ENCODE measurements at places on chromosomes 11 and 22.
A peak's percentile ranks its signal among the peaks of the same experiment; 100 is the strongest.

DNA sequence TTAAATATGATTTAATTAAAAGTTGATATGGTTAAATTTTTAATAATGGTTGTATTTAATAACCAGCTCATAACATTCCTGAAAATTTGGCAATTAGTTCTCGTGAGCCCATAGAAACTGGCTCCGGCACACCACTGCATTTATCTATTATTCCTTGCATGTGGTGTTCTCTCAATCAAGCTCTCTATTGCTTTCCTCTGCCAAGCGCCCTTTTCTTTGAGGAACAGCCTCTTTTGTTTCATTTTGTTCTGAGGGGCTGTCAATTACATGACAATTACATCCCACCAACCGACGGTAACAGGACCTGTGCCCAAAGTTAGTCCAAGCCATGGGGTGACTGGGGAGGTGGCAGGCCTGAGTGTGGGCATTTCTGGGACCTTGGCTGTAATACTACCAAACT is 8.1 kb downstream of the C11orf91 start:
- DNase-seq = peak; percentile 40

DNA sequence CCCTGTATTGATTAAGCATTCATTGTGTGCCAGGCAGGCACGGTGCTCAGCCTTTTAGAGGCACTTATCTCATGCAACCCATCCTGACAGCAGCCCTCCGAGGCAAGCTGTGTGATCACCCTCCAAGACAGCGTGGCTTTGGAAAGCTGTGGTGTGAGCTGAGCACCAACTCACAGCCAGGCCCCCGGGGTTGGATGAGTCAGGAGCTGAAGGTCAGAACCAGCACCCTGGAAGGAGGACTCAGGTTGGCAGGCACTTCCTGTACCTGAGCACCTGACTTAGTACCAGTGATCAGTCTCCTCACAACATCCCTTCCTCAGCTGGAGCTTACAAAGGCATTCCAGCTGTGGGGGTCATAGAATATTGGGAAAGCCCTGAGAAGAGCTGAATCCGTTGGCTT is 9.0 kb downstream of the PATZ1 start:
- no peak for DNase-seq

DNA sequence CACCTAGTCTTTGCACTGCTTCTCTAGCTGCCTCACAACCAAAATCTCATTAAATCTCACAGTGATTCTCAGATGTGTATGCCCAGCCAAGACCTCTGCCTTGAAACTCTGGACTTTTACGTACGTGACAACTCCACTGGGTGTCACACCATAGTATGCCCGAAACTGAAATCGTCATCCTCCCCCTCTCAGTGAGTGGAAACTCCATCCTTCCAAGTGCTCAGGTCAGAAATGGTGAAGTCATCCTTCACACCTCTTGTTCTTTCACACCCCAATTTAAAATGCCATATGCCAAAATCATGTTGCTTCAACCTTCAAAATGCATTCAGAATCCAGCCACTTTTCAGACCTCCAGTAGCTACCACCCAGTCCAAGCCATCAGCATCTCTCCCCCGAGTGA is 42.5 kb downstream of the SFI1 start:
- no peak for DNase-seq

GRCh38 chr11:129853518-129854231 is 38.0 kb downstream of the TMEM45B start:
- peak; percentile 55 for DNase-seq

GRCh38 chr11:34072832-34073231 is 21.3 kb downstream of the CAPRIN1 start:
- DNase-seq = no peak

GRCh38 chr22:35329114-35329847 is 29.6 kb downstream of the TOM1 start:
- peak; percentile 42 for DNase-seq

DNA sequence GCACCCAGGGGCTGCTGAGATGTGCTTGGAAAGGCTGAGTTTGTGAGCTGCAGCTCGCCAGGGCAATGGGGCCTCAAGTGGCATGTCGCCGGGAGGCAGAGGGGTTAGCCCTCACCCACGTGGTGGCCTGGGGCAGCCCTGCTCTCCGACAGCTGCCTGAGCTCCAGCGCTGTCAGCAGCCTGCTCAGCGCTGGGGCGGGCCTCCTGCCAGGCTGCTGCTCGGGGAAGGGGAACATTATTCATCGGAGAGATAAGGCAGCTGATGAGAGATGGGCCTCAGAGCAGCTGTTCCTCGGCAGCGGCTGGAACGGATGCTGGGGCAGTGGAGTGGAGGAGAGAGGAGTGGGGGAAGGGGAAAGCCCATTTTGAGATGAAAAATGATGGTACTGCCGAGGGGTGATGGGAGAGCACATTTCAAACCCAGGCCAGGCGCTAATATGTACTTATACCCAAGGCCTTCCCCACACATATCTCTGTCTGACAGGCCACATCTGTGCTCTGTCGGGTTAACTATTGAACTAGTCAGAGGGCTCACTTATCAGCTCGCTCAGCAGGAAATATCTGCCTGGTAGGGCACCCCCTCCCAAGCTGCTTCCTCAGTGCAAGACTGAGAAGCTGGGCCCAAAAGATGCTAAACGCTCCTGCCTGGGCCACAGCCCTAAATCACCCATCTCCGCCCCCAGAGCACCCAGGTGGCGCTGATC is 79.5 kb downstream of the TIMP3 start:
- DNase-seq = peak; percentile 9

- DNase-seq = no peak
Observed at GRCh38 chr22:41231369-41231768, 9.4 kb downstream of the CHADL start.

DNA sequence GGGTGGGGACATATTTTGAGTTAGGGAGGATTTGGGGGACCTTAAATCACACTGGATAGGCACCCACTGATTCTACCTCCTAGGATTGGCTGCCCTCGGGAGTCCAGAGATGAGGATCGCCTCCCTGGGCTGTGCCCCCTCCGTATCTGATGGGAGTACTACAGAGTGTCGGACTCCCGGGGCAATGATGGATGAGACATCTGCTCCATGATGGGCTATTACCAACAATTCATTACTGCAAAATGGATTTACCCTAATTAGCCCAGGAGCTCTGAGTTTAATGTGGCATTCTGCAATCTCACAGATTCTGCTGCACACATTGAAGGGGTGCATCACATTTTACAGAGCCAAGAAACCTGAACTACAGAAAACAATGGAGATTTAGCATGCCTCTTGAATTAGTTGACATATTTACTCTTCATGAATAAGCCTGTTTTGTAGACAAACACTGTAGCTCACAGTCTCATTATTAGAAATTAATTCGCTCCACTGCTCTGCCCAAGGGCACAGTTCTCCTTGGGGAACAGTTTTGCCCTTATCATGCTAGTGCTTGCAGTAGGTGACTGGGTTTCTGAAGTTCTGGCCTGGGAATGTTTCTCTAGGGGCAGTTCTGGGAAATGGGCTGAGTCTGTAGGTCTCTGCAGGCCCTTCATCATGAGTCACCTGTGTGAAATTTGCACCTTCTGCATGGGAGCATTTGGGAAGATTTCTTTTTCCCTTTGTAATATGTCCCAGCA is 217.1 kb upstream of the PLET1 start:
- DNase-seq = no peak

DNA sequence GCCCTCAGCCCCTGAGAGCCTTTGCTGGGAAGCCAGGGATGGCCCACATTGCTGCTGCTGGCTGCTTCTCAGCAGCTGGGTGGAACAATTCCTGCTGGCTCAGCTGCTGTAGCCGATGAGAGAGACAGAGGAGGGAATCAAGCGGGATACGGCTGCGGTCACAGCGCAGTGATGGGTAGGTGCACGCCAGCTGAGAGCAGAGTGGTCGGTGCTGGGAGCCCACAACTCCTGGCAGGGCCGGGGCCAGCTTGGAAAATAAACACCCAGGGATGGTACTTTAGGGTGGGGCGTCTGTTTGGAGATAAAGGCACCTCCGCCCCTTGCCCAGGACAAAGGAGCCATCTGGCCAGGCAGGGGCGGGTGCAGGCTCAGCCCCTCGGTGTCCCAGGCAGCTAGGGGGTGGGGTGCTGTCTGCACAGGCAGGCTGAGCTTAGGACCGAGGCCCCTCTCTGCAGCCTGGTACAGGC is 480.5 kb downstream of the MIAT start:
- DNase-seq = no peak

DNA sequence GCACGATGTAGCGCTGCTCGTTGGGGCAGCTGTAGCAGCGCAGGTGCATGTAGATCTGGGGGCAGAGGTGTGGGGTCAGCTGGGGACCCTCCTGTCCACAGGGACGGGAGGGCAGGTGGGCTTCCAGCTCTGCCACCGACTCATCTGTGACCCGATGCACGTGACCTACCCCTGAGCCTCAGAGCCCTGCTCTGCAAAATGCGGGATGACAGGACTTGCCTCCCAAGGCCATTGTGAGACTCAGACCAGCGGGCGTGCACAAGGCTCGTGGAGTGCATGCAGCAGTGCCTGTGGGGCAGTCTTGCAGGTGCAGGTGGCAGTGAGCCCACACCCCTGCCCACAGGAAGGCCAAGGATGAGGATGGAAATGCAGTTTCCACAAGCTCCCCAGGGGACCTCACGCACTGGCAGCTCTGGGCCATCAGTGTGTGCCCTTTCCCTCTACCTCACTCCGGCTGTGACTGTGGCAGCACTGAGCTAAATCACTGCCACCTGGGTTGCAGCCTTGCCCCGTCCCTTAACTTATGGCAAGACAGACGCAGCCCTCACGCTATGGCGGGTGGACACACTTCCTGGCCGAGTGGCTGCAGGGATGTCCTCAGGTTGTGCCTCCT is 26.7 kb downstream of the TMEM184B start:
- DNase-seq = no peak

- DNase-seq = no peak
Observed at GRCh38 chr22:24435861-24436371, 8.5 kb downstream of the ADORA2A start.

GRCh38 chr11:12179019-12179418 is 68.6 kb downstream of the MICAL2 start:
- no peak for DNase-seq

GRCh38 chr11:86738568-86738967 is 61.8 kb upstream of the PRSS23 start:
- no peak for DNase-seq

DNA sequence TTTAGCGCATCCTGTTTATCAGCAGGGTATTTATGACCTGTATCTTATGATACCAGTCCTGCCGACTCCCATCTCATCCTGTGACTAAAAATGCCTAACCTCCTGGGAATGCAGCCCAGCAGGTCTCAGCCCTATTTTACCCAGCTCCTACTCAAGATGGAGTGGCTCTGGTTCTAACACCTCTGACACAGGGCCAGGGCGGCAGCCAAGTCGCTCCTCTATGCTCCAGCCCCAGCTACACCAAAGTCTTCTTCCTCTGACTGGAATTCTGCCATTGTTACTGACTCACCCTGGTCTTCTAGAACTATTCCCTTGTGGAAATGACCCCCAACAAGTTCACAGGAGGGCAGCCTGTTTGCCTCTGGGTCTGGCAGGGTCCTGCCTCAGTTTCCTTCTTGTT is 7.9 kb upstream of the C1QTNF6 start:
- DNase-seq = peak; percentile 27

DNA sequence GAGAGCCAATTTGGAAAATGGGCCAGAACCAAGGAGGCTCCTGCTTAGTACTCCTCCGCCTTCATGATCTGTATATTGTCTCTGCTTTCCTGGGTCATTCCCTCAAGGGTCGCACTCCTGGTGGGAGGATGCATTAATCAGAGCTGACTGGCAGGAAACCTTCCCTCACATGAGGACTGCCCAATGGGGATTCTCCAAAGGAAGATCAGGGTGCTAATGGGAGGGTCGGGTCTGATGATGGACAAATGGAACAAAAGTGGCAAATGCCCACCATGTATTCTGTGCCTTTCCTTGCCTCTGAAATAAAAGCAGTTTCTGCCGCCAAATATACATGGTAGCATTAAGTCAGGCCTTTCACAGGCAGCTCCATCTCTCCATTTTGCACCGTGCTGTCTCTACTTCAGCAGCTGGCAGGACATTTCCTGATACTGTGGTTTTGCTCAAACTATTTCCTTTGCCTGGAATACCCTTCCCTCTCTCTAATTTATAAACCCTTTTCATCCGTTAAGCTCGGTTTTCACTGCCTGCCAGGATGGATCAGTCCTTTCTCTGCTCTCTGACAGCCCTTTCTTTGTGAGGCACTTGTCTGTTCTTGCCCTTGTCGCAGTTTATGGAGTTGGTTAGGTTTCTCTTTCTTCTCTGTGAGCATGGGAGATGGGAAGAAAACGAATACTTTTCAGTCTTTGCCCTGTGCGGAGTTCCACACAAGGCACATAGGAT is 13.5 kb downstream of the SREBF2 start:
- no peak for DNase-seq

GRCh38 chr11:95659088-95659487 is 130.5 kb downstream of the FAM76B start:
- no peak for DNase-seq

GRCh38 chr11:117603932-117604331 is 193.1 kb downstream of the DSCAML1 start:
- DNase-seq = no peak

- DNase-seq = no peak
Observed at GRCh38 chr22:33272180-33272579, 214.0 kb upstream of the SYN3 start.

GRCh38 chr11:93840180-93840579 is 10.2 kb downstream of the VSTM5 start:
- DNase-seq = no peak

DNA sequence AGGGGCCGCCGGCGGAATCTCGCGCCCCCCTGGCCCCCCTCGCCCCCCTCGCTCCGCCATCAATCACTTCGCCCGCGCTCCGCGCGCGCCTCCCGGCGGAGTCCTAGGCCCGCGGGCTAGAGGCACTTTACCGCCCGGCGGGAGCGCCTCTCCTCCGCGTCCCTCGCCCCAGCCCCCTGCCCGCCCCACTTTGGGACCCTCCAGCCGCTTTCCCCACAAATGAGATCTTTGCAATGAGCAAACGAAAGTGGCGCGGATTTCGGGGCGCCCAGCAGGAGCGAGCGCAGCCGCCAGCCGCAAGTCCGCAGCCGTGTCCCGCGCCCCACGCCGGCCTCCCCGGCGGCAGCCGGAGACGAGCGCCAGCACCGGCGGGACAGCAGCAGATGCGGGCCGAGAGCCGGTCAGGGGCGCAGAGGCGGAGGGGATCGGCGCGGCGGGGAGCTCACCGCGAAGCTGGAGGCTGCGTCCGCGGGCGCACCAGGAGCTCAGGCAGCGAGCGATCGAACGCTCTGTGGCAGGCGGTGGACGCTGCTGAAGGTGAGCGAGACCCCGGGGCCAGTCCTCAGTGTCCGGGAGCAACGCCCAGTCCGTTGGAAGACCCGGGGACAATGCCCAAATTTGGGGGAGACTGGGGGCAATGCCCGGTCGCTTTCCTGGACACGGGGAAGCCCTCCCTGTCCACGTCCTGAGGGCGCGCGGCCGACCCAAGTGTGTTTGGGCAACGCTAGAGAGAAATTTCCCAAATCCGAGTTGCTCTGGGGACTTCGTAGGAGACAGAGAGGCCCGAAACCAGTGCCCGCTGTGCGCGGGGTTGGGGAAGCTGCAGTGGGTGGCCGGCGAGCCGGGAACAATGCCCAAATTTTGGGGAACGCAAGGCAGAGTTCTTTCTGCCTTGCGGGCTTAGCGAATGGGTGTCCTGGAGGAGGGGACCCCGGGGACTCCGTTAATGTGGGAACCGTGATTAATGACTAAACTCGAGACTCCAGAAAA is 1.5 kb upstream of the IGF2 start:
- no peak for DNase-seq

- DNase-seq = no peak
Observed at GRCh38 chr22:38271927-38272372, 860 bp downstream of the TMEM184B start.
